Pulmonary artery endothelial cell (primary cell): ENCODE measurements at places on chromosomes 1 and 21. TPM values are rescaled to one million over a fixed set of nuclear protein-coding genes. Genes with fewer than 3 reads are reported as not detected.

GRCh38 chr1:61498342-61498741 is 226.6 kb downstream of the TM2D1 start:
- no peak for DNase-seq

- no peak for DNase-seq
Measured at GRCh38 chr1:22452481-22452957, 868 bp downstream of the ZBTB40 start.

DNA sequence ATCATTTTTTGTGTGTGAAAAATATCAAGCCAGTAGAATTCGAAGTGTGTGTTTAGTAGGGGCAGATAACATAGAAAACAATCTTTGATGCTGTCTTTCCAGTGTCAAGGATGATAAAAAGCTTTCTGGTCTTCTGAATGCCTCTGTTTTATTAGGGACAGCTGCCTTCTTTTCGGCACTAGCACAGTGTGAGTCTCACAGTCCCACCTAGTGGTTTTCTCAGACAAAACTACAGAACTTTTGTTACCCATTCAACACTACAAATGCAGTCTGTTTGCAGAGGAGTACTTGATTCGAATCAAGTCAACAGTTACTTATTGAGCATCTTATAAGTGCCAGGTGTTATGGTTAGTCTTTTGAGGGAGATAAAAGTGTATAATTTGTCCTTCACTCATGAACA is 30.6 kb upstream of the MCOLN3 start:
- no peak for DNase-seq

DNA sequence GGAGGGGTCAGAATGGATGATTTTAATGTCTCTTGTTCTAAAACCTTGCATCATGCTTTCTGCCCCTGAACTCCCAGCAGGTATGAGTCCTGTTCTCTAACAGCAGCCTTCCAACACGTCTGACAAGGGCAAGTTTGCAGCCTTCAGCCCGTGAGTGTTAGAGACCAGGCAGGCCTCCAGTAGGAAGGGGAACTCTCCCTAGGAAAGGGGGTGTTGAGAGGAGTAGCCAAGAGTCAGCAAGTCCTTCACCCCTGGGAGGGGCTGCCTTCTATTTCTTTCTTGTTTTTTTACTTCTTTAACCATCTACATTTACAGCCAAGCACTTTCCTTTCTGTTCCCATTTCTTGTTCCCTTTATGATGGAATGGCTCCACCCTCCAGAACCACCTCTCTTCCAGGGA is 14.2 kb downstream of the BATF3 start:
- DNase-seq: no peak

GRCh38 chr1:74012583-74012982 is 185.4 kb downstream of the LRRIQ3 start:
- DNase-seq: no peak

- DNase-seq: no peak
Measured at GRCh38 chr1:156226116-156226538, 13.3 kb downstream of the PMF1 start.

GRCh38 chr1:194469282-194469681 is 1282.9 kb upstream of the B3GALT2 start:
- DNase-seq: no peak

GRCh38 chr21:45432575-45433255 is 27.8 kb downstream of the COL18A1 start:
- no peak for DNase-seq

The RUNX3 gene
- under 0.01 TPM in 1 of 2 replicates, not detected in the other for total RNA-seq

The FMO1 gene
- total RNA-seq: not detected in 2 replicates
